ENCODE measurements at places on chromosomes 3 and 15. TPM values are rescaled to one million over a fixed set of nuclear protein-coding genes. Genes with fewer than 3 reads are reported as not detected.
A peak's percentile ranks its signal among the peaks of the same experiment; 100 is the strongest.

The SUSD5 gene
- polyA plus RNA-seq, result not detected

The FRG2C gene
- not detected for polyA plus RNA-seq

The ACTC1 gene
- polyA plus RNA-seq, result not detected

The PPARG gene
- polyA plus RNA-seq, result not detected

The TM4SF18 gene
- not detected for polyA plus RNA-seq

The TMCO5A gene
- polyA plus RNA-seq, result not detected

The PATL2 gene
- polyA plus RNA-seq, result 0.55 TPM

The LRRC31 gene
- not detected for polyA plus RNA-seq

The NGLY1 gene
- polyA plus RNA-seq, result 73.5 TPM

The CPEB1 gene
- 9.8 TPM for polyA plus RNA-seq

The PTH1R gene
- not detected for polyA plus RNA-seq

- no peak for DNase-seq
These were observed 312.8 kb upstream of the TLE3 start for GRCh38 chr15:70410371-70410985.

DNA sequence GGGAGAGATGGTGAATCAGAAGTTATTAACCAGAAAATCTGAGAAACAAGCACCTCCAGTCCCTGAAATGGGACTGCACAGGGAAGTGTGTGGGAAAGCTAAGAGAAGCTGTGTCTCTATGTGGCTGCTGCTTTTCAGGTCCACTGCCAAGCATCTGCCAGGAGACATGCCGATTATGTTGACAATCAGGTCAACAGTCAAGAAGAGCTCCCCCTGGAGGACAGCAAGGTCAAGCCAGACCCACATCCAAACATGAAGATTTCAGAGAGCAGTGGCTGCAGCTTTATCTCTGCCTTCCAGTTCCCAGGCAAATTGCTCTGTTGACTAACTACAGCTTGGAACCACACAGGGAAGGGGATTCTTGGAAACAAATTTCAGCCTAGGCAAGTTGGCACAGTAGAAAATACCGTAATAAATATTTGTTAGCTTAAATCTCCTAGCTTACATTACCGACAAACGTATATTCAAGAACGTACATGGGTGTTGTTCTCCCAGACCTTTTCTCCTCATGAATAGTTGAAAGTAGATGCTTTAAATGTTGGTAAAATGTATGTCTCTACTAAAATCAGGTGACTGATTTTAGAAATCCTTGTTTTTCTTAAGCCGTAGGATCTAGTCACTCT lies 394.5 kb upstream of the RARB start:
- DNase-seq, result peak; percentile 30

DNA sequence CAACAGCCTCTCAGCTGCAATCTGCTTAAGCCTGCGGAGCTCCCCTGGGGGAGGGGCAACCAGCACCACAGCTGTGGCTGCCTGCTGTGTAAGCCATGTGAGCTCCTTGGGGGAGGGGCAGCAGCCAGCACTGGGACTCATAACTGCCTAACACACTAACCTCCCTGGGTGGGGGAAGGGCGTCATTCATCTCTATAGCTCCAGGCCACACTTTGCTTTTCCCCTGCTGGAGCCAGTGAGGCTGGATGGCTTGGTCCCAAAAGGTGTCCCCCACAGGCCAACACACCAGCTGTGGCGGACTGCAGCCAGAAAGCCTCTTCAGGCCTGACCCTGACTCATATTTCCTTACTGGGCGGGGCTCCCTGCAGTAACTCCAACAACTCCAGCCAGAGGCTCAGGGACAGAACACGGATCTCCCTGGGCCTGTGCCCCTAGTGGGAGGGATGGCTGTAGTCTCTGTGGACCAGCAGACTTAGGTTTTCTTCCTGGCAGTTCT lies 129.8 kb downstream of the PPM1L start:
- peak; percentile 24 for DNase-seq

- DNase-seq, result no peak
These were observed 200.2 kb upstream of the LRRC3B start for GRCh38 chr3:26422415-26422814.

DNA sequence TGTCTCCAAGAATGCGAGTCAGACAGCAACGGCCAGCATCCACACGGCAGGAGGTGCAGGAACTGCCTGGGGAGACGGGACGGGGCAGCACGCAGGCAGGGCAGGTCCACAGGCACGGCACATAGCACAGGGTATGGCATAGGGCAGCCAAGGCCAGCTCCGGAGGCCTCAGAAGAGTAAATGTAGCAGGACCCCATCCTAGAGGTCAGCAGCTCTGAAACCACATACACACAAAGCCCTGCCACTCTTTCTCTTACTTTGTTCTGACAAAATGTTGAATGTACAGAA lies 26.9 kb downstream of the ZXDC start:
- DNase-seq, result no peak

DNA sequence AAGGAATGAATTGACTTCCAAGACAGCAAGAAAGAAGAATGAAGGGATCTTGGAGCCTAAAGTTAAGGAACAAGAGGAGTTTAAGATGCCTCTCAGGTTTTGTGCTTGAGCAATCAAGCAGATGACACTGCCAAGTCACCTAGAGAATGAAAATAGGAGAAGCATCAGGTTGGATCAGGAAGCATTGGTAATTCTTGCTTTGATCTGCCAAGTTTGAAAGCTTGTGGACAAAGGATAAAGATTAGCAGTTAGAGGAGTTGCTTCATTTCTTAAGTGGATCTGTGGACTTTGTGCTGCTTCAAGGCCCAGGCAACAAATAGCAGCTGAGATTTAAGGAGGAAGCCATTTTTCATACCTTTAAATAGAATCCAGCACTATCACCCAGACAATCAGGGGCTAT lies 35.6 kb downstream of the FRMD5 start:
- DNase-seq, result no peak

DNA sequence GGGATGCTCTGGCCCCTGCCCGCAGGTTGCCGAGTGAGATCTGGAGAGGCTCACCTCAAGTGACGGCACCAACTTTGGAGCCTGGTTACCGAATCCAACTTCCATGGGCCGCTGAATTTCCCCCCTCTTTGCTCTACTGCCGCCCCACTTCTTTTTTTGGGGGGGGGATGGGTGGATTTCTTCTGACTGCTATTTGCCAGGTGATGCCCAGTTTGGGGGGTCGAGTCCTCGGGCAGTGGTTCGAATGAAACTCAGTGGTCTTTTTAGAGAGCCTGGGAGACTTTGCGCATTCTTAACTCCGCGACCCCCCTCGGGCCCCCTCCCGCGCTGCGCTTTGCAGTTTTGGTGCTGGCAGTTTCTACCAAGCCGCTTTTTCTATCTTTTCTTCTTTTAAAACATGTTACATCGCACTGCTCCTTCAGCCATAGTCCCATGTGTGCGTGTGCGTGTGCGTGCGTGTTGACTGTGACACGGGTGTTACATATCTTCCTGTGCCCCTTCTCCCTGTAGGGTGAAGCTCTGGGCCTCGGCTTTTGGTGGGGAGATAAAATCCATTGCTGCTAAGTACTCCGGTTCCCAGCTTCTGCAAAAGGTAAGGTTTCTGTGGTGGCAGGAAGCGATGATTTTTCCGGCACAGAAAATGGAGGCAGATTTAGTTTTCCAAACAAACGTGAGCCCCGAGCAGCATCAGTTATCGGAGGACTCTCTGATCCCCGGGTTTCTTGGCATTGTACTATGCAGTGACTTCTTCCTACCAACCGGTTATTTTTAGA lies 837 bp downstream of the CACNA2D3 start:
- no peak for DNase-seq

DNA sequence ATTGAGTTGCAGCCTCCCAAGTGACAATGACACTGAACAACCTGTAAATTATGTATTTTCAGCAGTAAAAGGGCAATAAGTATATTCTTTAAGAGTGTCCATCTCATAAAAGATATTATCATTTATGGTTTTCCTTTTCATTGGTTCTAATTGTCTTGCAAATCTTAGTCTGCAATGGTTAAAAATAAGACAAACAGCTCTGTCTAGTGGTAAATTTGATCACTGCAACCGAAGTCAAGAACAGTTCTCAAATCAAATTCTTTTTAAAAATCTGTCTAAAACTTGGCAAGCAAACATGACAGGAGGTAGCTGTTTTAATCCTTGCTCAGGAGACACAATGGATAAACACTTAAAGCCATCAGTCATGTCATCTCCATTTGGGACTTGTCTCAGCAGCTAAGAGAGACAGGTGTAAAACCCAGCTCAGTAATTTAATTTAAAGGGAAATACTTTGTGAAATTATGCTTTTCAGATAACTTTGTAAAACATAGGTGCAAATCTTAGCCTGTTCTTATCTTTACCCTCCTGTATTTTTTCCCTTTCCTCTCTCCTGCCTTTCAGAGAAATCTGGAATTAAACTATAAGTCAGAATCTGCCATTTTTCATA lies 150.3 kb upstream of the ARHGEF26 start:
- no peak for DNase-seq

DNA sequence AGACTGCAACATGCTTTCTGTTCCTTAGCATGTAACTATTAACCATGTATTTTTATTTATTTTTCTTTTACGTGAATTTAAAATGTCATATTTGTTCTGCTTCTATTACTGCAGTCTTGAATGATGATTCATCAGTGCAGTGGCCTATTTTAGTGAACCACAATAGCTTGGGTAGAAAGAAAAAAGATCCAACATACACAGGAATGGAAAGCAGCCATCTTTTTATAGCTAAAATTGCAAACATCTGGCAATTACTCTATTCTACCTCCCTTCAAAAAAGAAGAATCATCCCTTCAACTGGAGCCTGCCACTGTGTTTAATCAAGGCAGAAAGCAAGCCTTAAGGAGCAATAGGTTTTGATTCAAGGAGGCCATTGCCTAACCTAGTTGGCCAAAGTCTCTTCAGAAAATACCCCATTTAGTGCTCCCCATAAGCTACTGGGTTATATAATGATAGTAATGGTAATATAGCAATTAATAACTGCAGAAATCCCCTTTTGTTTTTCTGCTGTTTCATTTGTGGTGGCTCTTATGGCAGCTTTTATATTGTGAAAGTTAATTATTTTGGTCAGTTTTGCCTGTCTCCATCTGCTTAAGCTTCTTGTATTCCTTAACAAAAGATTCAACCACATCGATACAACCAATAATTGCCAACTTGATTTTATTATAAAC lies 267.3 kb downstream of the LPP start:
- DNase-seq, result no peak

DNA sequence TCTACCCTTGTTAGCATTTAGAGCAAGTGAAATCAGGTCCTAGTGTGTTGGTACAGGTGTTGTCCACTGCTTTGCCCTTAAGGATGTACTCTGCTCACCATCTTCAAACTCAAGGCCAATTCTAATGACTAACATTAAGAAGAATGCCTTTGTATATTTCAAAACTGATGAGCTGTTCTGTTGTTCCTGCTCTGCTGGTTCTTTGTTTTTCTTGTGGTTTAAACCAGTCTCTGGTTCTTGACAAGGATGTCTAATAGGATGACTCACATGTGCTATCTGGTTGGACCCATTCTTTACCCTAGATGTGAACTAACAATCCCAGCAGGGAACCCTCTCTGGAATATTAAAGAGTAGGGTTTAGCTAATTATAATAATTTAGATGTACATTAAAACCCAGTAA lies 17.3 kb downstream of the ABHD5 start:
- DNase-seq, result no peak

GRCh38 chr3:122076491-122077292 lies 21.5 kb downstream of the CD86 start:
- no peak for DNase-seq

GRCh38 chr3:107465064-107465631 lies 57.6 kb upstream of the BBX start:
- no peak for DNase-seq

DNA sequence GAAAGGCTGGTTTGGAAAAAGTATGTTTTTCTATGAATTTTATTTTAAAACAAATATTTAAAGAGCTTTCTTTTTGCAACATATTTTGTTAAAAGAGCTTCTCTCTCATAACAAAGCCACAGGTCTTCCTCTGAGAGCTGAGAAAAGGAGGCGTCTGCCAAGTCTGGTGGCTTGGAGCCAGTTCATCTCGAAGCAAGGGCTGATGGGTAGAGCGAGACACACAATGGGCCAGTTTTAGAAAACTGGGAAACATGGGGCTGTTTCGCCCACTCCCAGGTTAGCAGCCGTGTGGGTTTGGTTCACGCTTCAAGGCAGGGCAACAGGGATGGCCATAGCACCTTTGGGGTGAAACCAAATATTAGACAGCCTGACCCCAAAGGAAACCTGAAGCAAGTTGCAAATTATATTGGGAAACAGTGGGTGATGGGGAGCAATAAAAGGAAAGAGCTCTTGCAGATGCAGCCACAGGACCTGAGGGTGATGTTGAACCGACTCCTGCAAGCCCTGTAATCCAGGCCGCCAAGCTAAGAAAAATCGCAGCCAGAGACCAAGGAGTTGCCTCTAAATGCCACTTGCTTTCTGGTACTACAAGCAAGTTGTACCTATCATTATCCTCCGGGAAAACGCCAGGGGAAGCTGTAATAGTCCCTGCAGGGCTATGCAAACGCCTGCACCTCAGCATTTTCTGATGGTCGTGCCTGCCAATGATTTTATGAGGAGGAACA lies 88.4 kb upstream of the GALNT15 start:
- DNase-seq, result no peak

- DNase-seq, result no peak
These were observed 45.8 kb upstream of the UMPS start for GRCh38 chr3:124684459-124684858.

- DNase-seq, result no peak
These were observed 133.5 kb upstream of the STT3B start for GRCh38 chr3:31399271-31399670.

DNA sequence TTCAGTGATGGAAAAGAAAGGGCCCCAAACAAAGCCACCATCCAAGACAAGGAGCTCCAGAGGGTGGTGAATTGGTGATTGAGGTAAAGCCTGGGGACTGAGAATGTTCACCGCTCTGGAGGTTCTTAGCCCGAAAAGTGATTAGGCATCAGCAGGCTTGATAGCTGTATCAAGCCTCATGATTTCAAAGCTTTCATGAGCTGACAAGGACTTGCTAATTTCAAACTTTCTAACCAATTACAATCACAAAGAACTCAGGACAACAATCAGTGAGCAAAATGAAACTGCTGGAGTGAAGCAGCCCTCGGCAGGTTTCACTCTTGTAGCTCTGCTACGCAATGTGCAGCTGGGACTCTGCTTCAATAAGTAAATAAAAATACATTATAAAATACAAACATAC lies 391.3 kb downstream of the TIGIT start:
- DNase-seq, result no peak

DNA sequence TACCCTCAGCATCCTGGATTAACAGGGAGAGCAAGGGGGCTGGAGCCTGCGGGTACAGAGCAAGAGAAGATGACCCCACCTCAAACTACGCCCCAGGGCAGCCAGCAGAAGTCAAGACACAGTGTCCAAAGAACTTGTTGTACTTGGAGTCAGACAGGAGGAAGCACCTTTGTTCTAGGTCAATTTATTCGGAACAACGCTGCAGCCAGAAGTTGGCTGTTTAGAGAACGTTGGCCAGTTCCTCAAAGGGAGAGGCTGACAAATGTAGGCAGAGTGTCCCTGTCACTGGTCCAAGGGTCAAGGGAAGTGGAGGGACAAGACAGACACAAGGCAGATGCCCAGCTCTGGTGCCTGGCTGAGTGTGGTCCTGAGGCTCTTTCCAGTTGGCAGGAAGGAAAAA lies 32.1 kb upstream of the PIAS1 start:
- DNase-seq, result no peak

GRCh38 chr15:90266061-90266431 lies 574 bp downstream of the NGRN start:
- DNase-seq, result peak; percentile 48

- DNase-seq, result no peak
These were observed 78.2 kb upstream of the FLNB start for GRCh38 chr3:57929988-57930387.
